Thoracic aorta endothelial cell (primary cell): ENCODE measurements at places on chromosomes 5 and 9. TPM values are rescaled to one million over a fixed set of nuclear protein-coding genes. Genes with fewer than 3 reads are reported as not detected.

ZNF883 gene
- 0.07 and 0.53 TPM in 2 replicates for total RNA-seq

OTULINL gene
- total RNA-seq = 0.27 and 0.50 TPM in 2 replicates

IGFBPL1 gene
- total RNA-seq = 0.13 and 0.29 TPM in 2 replicates

IPO11 gene
- 137 and 145 TPM in 2 replicates for total RNA-seq

ETF1 gene
- 173 and 181 TPM in 2 replicates for total RNA-seq

DNAH5 gene
- total RNA-seq = 0.13 and 0.36 TPM in 2 replicates

CDH18 gene
- not detected in 2 replicates for total RNA-seq

TSSK1B gene
- under 0.01 TPM in 1 of 2 replicates, not detected in the other for total RNA-seq

SHISAL2B gene
- not detected in 2 replicates for total RNA-seq

ESM1 gene
- 411 and 422 TPM in 2 replicates for total RNA-seq

BARHL1 gene
- not detected in 2 replicates for total RNA-seq

TOR2A gene
- 9.2 and 10.1 TPM in 2 replicates for total RNA-seq

CLIC3 gene
- 0.14 and 0.27 TPM in 2 replicates for total RNA-seq

CMBL gene
- 9.0 and 11.6 TPM in 2 replicates for total RNA-seq

SLC25A2 gene
- total RNA-seq = 0.27 and 0.50 TPM in 2 replicates

SLC1A1 gene
- total RNA-seq = 27.1 and 36.8 TPM in 2 replicates

INIP gene
- total RNA-seq = 27.9 and 29.3 TPM in 2 replicates

PCDHB7 gene
- total RNA-seq = 0.22 and 0.40 TPM in 2 replicates

ARHGEF28 gene
- 110 and 120 TPM in 2 replicates for total RNA-seq

TNFSF15 gene
- 0.50 and 0.53 TPM in 2 replicates for total RNA-seq

MARCOL gene
- total RNA-seq = not detected in 2 replicates

ZNF618 gene
- 28.3 and 32.0 TPM in 2 replicates for total RNA-seq

SETD9 gene
- total RNA-seq = 13.7 TPM in 2 replicates

PLPPR1 gene
- 0.79 and 1.1 TPM in 2 replicates for total RNA-seq

PLPP7 gene
- 0.65 and 2.7 TPM in 2 replicates for total RNA-seq
